Right renal cortex interstitium (tissue), 3 donors: ENCODE measurements at places on chromosomes 3 and 15.

GRCh38 chr3:45990181-45990580 lies 5.4 kb downstream of the FYCO1 start:
- DNase-seq: no peak

- DNase-seq: no peak
These were observed 31.9 kb downstream of the CMTM7 start for GRCh38 chr3:32423534-32423933.

DNA sequence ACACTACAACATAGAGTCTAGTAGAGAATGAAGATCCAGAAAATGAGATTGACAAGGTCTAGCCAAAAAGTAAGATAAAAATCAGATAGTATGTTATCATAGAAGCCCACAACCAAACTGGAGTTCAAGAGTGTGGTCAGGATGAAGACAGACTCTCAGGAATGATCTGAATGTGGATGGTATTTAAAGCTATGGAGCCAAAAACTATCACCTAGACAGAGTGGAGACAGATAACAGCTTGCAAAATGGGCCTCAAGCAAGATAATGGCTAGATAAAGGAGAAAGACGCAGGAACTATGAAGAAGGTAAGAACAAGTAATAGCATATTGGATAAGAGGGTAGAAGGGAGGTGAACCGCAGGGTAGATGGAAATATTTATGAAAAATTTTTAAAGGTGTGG lies 35.4 kb downstream of the ZMAT3 start:
- DNase-seq: no peak

DNA sequence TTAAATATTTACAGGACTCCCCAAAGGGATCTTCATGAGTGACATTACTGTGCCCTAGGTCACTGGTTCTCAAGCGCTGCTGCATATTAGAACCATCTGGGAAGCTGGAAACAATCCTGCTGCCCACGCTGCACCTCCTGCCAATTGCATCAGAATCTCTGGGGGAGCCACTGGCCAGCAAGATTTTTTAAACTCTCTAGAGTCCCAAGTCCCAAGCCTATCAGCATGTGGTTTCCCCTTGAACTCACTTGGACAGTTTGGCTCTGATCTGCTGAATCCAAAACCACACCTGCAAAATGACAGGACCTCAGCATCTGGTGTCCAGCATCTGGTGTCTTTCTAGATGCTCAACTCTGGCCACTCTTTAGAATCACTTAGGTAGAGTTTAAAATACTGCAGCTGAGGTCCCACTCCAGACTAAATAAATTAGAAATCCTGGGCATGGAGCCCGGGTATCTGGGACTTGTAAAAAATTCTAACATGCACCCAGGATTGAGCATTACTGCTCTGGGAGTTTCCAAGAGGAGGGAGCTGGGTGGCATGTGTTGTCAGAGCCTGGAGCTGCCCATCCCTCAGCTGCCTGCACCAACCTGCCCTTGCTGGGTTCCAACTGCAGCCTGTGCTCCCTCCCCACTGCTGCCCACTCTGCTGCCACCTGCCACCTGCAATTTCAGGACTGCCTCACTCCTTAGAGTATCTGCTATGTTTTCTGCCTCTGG lies 311.3 kb downstream of the SLC9A9 start:
- DNase-seq: no peak
